Urothelium cell line (cell line): ENCODE measurements at places on chromosomes 7 and 10.
A peak's percentile ranks its signal among the peaks of the same experiment; 100 is the strongest.

DNA sequence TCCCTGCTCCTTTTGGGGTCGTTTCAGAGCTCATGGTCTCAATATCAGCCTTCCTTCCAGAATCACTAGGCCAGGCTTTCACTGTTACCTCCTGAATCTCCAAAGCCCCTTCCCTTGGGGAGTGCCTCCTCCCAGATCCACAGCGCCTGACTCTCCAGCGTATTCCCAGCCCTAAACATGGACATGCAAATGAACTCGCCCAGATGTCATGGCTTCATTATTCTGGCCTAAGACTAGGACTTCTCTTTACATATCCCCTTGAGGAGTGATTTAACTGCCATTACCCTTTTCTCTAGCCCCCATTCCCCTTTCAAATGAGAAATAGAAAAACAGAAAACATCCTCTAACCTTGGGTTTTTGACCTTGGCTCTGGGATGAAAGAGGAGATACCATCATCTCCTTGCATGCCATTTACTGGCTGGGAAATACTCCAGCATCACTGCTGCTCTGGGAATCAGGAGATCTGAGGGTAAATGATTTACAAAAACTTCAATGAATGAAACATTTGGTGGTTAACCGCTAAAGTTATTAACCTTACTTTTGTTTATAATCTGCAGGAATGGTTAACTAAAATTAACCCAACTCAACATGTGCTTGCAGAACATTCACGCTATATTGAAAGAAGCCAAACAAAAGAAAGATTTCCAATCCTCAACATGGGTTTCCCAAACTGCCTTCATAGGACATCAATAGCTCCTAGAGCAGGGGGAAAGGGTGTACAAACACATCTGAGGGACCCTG lies 37.0 kb downstream of the FAM171A1 start:
- no peak for DNase-seq

- no peak for DNase-seq
Observed at GRCh38 chr10:123759041-123759440, 92.9 kb downstream of the GPR26 start.

DNA sequence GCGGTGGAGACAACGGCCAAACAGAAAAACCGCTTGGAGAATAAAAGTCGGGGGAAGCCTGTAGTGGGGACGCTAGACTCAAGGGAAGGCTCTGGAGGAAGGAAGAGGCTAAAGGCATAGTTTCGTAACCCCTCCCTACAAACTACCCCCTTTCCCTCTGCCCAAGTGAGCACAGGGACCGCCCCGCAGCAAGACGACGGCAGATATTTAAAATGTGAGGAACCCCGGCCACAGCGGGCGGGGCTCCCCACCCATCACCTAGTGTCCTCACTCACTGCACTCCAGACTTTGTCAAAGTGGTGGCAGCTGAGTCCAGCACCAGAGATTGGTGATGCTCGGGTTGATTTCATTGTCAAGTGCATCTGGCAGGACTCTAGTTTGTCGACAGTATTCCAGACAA lies 69.1 kb downstream of the PRKAG2 start:
- no peak for DNase-seq

DNA sequence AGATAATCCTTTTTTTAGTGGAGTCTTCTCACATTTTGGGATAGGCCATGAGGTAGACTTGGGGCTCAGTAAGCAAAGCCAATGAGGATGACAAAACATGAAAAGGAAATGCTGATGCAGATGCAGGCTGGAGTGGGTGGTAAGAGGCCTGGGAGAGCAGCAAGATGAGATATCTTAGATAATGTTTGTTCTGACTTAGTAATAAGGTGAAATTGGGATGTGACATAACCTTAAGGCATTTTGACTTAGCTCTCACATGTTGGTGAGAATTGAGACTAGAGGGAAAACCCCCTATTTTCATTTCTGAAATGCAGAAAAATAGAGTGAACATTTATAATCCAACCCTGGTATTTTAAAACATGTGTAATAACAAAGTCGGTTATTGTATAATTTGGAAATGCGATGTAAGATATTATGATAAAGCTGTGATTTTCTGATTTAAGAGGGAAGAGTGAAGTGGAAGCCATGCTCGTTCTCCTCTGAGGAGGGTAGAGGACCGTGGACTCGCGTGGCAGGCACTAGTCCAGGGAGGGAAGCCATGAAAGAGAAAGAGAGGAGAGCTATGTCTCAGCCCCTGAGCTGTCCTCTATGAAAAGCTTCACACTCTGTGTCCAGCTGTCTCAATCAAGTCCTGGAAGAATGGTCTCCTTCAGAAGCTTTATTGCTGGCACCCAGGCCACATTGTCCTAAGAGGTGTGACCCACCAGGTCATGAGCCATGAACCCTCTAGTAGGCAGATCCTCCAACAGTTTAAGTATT lies 57.3 kb downstream of the ST7 start:
- DNase-seq: no peak

GRCh38 chr7:29289156-29290021 lies 94.8 kb downstream of the CHN2 start:
- peak; percentile 67 for DNase-seq

DNA sequence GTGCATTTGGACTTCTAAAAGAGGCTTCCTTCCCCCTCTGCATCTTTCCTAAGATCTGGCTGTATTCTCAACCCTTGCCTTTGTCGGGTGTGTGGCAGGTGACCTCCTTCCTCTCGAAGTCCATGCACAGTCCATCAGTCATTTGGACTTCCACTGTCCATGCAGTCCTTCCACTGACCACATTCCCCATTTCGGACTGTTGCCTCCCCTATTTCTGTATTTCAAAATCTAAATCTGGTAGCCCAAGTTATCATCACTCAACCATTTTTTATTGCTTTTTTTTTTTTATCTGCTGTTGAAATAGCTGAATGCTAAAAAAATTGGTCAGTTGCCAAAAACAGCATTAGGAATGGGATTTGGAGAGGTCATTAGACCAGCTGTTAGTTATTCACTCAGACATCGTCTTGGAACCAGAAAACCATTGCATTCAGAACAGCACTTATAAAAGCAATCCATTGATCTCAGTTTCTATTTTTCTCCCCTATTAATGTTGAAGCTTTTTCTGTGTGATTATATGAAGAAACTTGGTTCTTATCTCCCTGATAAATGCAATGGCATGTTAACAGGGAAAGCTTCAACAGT lies 575.6 kb downstream of the KIF20B start:
- DNase-seq: no peak
